Endodermal cell (in vitro differentiated cells): ENCODE measurements at places on chromosomes 6 and 20.

DNA sequence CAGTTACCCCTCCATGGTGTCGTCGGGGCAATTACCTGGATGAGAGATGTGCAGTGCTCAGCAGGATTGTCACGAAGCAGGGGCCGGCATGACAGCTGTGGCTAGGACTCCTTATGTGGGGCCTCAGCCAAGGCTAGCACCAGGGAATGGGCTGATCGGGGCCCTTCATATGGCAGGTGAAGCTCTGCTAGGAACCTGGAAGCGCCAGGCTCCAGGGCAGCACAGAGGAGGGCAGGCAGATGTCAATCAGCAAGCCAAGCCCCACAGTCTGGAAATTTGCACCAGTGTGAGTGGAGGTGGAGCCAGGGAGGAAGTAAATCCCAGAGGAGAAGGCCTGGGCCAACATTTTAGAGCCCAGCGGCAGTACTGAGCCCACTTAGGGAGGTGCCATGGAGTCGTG lies 21.2 kb downstream of the SYNDIG1 start:
- peak; percentile 35 for DNase-seq

DNA sequence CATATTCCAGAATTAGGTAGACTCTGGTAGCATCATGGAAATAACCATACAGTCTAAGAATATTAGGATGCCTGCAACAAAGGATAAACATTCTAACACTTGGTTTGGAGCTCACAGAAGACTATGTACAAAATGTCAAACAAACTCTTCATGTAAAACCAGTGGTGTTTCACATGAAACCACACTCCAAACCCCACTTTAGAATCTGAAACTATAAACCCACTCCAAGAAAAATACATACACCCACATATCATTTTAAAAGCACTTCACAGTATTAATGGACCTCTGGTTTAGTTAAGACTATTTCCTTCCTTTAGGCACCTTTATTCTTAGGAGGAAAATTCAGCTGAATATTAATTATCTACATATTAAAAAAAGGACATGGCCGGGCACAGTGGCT lies 10.5 kb downstream of the AURKA start:
- DNase-seq: no peak

DNA sequence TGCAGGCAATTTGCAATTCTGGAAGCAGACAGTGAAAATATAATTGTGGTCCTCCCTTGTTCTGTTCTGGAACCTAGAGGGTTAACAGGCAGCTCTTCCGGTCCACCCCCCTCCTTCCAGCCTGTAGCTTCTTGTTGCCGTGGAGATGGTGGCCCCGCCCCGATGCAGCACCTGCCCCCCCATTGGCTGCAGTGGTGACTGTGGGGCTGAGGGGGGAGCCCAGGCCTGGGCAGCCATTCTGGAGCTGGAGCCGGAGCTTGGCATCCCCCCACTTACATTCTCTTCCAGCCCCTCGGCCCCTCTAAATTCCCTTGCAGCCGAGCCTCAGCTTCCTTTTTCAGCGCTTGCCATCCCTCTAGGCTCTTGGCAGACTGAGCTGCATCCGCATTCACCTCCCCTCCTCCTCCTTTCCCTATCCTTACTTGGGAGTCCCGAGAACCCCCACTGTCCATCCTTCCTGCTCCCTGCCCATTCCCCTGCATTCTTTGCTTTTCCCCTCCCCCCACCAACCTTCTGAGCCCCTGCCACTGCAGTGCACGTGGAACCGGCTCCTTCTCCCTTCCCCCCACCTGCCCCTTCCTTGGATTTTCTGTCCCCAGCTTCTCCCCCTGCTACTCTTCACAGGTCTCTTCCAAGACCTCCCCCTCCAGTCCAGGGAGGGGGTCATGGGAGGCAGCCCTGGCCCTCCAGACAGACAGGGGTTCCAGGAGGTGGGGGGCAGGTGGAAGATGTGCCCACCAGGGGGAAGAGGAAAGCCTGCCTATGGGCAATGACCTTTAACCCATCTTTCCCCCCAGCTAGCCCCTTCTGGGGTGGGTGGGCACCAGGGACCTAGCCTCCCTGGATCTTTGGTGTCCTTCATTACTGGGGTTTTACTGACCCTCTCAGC lies 11.4 kb downstream of the SYNGAP1 start:
- DNase-seq: peak; percentile 95

GRCh38 chr20:6714279-6714711 lies 53.2 kb upstream of the BMP2 start:
- no peak for DNase-seq

GRCh38 chr6:10633216-10633615 lies 61.2 kb downstream of the C6orf52 start:
- no peak for DNase-seq

GRCh38 chr20:63153254-63154221 lies 62.4 kb downstream of the YTHDF1 start:
- DNase-seq: no peak

DNA sequence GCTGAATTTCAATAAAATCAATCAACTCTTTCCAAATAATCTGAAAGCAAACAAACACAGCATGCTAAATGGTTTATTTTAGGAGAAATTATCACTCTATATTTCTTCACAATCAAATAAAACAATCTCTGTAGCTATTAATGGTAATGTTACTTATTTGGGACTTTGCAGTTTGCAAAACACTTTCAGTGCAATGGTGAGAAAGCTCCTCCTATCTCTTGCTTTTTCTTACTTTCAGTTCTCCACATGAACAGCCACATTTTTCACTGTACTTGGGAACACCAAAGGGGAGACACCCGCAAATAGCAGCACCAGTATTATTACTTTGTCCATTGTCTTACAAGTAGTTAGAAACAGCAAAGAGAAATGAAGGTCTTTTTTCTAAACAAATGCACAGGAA lies 92.4 kb downstream of the DST start:
- DNase-seq: no peak

GRCh38 chr6:150586850-150587359 lies 12.8 kb upstream of the PLEKHG1 start:
- no peak for DNase-seq
